GM23248 (cell line): ENCODE measurements at places on chromosomes 3 and 15. TPM values are rescaled to one million over a fixed set of nuclear protein-coding genes. Genes with fewer than 3 reads are reported as not detected.
A peak's percentile ranks its signal among the peaks of the same experiment; 100 is the strongest.

DNA sequence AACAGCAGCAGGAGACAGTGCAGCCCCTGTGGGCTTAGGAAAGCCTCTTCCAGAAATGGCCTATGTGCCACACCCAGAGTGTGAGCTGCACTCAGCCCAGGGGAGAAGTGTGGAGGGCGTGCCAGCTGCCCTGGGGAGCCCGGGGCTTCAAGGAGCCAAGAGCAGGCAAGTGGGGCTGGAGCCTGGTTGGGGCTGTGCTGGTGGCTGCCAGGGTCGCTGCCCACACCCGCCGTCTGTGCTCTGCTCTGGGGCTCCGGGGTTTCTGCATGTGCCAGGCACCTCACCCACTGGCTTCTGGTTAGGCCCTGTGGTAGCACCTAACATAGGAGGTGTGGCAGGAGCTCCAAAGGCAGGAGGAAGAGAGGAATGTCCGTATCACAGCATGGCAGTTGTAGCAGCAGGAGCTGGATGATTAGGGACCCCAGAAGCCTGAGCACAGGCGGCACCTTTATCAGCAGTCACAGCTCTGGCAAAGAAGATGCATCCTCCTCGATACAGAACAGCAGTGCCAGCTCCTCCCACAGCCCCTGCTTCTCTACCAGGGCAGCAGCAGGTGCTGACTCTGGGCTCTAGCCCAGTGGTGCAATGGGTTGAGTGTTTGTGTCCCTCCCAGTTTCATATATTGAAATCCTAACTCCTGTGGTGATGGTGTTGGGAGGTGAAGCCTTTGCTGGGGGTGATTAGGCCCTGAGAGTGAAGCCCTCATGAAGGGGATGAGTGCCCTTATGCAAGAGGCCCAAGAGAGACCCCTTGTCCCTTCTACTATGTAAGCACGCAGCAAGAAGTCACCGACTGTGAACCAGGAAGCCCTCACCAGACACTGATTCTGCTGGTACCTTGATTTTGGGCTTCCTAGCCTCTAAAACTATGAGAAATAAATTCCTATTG lies 70.0 kb upstream of the KLF13 start:
- no peak for DNase-seq

- DNase-seq, result peak; percentile 58
These were observed 11.9 kb upstream of the TMEM115 start for GRCh38 chr3:50371133-50371685.

DNA sequence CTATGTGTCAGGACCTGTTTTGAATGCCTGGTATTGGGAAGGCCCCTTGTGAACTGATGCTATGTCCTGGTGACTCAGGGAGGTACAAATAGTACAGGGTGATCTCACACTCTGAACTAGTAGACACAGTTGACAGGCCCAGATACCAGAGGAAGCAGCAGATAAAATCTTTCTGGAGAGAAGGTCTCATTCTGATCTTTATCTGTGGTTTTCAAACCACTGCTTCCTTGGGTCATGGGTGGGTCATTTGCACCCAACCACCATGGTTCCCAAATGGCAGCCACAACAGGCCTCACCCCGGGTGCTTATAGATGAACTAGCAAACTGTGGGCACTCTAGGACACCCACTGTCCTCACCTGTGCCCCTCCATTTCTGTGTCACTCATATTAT lies 43.4 kb downstream of the PXYLP1 start:
- DNase-seq, result peak; percentile 79

DNA sequence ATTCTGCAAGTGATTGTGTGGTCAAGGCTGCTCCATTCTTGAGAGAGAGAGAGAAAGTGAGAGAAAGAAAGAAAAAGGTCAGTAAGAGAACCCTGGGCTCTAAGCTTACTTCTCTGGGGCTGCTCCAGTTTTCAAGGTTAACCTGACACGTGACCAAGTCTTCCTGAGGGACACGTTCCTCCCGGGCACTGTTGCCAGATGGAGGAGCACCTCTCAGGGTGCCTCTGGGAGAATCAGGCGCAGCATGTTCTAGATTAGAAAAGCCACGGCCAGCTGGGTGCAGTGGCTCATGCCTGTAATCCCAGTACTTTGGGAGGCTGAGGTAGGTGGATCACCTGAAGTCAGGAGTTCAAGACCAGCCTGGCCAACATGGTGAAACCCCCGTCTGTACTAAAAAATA lies 60.8 kb downstream of the ITGA11 start:
- no peak for DNase-seq

DNA sequence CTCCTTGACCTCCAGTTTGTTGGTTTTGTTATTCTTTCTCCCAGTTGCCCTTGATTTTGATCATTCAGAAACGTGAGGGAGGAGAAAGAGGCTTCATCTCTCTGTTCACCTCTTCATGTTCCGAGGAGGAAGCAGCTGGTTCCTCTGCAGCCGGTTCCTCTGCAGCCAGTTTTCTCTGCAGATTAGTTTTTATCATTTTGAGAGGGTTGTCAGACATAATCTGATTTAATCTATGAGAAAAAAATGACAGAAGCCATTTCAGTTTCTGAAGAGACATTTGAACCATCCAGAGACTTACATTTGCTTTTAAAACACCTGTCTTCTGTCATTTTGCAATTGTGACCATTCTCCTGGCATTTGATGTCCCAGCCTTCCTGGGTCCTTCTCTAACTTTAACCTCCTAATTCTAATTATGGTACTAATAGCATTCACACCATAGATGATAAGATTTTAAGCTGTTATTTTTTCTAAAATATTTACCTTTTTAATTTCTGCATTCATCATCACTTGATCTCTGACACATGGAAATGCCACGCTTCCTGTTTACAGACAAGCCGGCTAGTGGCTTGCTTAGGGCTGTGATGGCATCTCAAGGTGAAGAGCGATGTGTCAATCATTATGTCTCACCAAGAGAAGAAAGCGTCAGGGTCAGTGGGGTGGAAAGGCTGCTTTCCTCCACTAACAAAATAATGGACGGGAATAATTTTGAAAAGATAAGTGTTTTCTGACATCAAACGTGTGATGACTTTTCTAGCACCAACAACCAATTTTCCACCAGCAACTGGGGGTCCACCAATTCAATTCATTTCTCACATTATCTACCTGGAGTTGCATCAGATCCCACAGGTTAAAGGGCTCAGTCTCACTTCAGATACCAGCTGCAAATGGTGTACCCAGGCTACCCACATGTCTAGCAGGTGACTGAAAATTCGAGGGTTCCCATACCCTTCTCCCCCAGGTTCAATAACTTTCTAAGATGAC lies 76.4 kb downstream of the CHRNA7 start:
- no peak for DNase-seq

- DNase-seq, result peak; percentile 83
These were observed 255.5 kb downstream of the UACA start for GRCh38 chr15:70507772-70508371.

DNA sequence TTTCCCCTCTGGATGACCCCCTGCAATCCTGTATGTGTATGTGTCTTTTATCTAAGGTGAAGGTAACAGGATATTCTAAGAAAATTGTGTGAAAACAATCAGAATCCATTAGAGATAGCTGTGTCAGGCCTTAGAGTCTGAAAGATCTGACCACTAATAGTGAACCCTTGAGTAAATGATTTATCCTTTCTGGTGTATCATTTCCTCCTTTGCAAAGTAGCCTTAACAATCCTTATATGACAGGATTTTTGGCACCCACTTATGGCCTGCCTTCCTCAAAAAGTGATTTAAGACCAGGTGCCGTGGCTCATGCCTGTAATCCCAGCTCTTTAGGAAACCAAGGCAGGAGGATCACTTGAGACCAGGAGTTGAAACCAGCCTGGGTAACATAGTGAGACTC lies 110.2 kb downstream of the RBPMS2 start:
- DNase-seq, result no peak

- DNase-seq, result no peak
These were observed 45.5 kb downstream of the PTH1R start for GRCh38 chr3:46922871-46923558.

DNA sequence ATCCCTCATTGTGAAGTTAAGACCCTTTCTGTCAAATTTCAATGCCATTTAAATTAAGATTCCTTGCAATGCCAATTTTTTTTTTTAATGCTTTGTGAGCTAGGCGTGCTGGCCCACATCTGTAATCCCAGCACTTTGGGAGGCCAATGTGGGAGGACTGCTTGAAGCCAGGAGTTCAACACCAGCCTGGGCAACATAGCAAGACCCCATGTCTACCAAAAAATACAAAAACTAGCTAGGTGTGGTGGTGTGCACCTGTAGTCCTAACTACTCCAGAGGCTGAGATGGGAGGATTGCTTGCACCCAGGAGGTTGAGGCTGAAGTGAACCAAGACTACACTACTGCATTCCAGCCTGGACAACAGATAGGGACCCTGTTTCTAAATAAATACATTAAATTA lies 5.6 kb upstream of the SH3BP5 start:
- no peak for DNase-seq

- DNase-seq, result peak; percentile 93
These were observed 85.2 kb upstream of the PPIB start for GRCh38 chr15:64247906-64248541.

- no peak for DNase-seq
These were observed 80.0 kb downstream of the CLSTN2 start for GRCh38 chr3:140014831-140015495.

DNA sequence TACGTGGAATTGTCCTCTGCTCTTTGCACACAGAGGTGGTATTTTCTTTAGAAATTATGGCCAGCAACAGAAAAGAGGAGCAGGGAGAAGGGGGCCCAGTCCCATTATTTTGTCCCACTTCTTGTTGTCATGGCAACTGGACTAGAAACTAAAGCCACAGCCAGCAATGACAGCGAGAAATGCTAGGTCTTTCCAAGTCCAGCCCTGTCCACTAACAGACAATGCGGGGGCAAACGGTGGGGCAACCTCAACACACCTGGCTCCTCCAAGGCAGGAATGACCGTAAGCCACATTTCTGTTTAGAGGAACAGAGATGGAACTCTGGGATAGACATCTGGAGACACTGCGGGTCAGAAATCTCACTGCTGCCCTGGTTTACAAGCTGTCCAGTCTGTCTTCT lies 107.3 kb downstream of the RFTN1 start:
- no peak for DNase-seq

GRCh38 chr3:194247350-194247740 lies 103.8 kb downstream of the CPN2 start:
- DNase-seq, result no peak

GRCh38 chr3:72176537-72177041 lies 391.6 kb upstream of the PROK2 start:
- DNase-seq, result no peak

DNA sequence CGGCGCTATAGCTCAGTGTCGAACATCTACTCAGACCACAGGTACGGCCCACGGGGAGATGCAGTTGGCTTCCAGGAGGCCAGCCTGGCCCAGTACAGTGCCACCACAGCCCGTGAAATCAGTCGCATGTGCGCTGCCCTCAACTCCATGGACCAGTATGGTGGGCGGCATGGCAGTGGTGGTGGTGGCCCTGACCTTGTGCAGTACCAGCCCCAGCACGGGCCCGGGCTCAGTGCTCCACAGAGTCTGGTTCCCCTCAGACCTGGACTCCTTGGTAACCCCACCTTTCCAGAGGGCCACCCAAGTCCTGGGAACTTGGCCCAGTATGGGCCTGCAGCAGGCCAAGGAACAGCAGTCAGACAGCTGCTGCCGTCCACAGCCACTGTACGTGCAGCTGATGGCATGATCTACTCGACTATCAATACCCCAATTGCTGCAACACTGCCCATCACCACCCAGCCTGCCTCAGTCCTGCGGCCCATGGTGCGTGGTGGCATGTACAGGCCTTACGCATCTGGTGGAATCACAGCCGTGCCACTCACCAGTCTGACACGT lies 18.3 kb upstream of the APEH start:
- DNase-seq, result no peak

DNA sequence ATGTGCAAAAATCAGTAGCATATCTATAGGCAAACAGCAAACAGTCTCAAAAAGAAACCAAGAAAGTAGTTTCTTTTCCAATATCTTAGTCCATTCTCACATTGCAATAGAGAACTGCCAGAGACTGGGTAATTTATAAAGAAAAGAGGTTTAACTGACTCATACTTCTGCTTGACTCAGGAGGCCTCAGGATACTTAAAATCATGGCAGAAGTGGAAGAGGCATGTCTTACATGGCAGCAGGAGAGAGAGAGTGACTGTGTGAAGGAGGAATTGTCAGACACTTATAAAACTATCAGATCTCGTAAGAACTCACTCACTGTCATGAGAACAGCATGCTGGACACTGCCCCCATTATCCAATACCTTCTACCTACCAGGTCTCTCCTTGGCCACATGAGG lies 327.9 kb upstream of the EPHA3 start:
- no peak for DNase-seq

DNA sequence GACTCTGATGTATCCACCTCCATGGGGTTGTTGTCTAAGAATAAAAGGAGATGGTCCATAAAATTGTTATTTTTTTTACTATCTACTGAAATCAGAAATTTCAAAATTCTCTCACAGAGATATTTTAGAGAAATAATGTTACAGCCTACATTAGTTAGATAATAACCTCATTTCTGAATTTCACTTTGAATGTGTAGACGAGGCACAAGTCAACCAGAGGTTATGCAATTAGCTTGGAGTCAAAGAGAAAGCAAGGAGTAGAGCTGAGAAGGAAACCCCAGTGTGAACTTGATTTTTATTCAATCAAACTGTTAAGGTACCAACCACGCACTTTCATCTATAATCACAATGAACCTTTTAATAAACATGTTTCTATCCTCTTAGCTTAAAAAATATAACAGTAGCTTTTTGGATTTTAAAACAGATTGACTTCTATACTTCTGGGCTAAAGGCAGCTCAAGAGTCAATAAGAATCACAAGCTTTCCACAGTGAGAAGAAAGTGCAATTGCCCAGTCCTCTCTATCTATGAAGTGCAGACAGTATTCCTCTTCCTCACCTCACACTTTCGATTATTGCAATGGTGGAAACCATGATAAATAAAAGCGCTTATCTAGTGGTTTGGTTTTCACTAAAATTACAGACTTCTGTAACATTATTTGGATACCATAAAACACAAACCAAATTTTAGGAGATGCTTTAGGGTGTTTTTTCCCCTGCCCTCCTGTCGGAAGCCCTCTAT lies 403.2 kb downstream of the ZBTB20 start:
- DNase-seq, result no peak

DNA sequence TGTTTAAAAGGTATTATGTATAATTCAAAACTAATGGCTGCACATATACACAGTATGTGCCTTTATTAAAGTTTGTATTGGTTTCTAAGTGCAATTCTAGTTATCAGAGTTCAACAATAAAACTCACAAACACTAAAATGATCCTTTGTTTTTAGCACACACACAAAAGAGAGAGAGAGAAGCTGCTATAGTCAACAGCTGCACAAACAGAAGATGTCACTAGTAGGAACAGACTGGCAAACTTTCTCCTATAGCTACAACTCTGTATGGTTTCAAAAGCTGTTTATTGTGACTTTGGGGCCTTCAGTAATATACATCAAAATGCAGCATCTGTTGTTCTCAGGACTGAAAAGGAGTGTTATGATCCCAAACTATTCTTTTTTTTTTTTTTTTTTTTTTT lies 6.1 kb downstream of the SECISBP2L start:
- DNase-seq, result no peak

- DNase-seq, result no peak
These were observed 17.3 kb downstream of the MTMR10 start for GRCh38 chr15:30974112-30974511.

GRCh38 chr3:55164191-55164590 lies 236.3 kb upstream of the LRTM1 start:
- DNase-seq, result no peak

Gene CACNA2D3
- total RNA-seq, result under 0.01 and 0.43 TPM in 2 replicates

Gene RTP3
- total RNA-seq, result not detected in 2 replicates

Gene PPP1R14D
- not detected in 2 replicates for total RNA-seq

Gene PTX3
- total RNA-seq, result 267 and 300 TPM in 2 replicates
